ENCODE measurements at places on chromosomes 11 and 22.

DNA sequence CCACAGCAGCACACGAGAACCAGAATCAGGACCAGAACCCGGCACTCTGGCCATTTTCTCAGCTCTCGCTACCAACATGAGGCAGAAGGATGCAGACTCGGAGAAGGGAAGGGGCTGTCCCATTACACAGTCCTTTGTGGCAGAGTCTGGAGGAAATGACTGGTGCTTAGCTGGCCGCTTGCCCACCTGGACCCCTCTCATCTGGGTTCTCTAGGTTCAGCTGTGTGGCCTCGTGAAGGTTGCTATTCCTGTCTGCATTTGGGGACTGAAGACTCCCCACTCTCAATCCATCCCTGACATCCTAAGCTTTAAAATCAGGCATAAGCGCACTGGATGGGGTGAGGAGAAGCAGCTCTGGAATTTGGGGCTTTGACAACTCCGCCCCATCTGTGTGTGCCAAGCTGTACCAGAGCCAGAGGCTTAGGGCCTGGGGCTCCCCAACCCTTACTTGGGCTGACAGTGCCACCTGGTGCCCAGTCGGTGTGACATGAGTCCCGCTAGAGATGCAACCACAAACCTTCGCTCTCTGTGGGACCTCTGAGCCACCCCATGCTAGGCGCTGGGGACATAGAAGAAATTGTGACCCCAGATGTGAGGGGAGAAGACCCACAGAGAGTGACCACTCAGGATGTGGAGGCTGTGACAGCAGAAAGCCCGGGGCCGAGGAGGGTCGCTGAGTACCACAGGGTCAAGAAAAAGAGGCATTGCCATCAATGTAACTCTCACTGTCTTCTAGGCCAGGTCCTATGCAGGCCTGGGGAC lies 35.8 kb upstream of the FCHSD2 start:
- peak; percentile 72 for DNase-seq

- no peak for DNase-seq
Measured at GRCh38 chr11:44333271-44334218, 23.6 kb upstream of the ALX4 start.

- no peak for DNase-seq
Measured at GRCh38 chr22:43399338-43399979, 12.4 kb upstream of the MPPED1 start.

DNA sequence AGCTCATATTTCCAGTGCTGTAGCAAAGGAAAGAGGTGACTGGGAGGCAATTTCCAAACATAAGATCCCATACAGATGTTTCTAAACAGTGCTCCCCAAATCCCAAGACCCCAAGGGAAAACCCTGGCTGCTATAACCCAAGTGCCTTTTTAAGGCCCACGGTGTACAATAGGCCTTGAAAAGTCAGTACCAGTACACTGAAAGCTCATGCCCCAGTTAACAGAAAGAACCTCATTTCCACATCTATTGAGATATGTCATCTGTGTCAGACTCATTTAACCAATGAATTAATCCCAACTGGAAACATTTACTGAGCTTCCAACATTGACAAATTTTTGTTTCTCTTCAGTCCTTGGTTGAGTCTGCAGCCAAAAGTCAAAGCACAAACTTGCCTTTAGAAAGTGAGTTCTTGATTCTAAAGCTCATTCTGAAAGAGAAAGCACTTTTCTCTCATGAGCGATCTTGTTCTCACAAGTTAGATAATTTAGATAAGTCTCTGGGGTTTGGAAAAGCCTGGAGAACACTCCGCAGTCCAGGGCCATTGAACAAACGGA lies 239.8 kb upstream of the ARHGAP20 start:
- DNase-seq = no peak

- no peak for DNase-seq
Measured at GRCh38 chr11:104583857-104584256, 314.4 kb downstream of the CASP12 start.

DNA sequence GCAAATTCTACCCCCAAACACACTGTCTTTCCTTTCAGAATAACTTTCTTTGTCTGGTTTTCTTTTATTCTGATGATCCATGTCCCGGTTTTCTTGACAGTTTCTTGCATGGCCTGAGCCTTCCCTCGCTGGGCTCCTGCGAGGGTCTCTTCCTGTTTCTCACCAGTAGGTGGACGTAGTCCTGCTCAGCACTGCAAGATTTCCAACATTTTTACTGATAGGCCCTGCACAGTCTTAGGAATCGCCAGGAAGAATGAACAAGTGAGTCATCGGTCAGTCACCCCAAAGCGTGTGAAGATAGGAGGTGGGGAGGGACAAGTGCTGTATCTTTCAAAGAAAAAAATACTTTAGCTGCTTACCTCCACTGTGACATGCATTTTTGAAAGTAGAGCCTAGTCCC lies 16.9 kb upstream of the KIRREL3 start:
- DNase-seq = no peak

DNA sequence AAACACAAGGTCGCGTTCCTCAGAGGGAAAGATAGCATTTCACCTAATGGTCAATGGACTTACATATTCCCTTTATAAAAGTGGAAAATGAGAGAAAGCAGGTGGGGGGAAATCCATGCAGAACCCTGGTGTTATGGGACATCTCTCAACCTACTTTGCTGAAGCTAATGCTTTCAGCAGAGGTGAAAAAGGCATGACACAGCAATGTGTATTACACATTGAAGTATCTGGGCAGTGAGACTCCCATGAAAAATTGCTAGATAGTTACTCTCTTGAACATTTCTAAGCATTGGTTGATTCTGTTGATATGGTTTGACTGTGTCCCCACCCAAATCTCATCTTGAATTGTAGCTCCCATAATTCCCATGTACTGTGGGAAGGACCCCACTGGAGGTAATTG lies 60.0 kb upstream of the PICALM start:
- no peak for DNase-seq

DNA sequence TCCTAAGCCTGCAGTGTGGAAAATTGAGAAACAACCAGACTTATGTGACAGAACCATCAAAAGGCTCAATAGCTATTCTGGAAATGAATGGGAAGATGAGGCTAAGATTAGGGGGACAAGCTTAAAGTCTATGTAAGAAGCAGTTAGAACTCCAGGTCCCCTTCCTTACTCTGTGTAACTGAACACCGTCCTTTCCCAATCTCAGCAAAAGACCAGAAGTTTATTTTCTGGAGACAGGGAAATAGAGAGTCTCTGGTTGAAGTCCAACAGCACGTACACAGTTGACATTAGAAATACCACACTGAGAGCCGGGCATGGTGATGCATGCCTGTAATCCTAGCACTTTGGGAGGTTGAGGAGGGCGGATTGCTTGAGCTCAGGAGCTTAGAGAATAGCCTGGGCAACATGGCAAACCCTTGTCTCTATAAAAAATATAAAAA lies 93.9 kb downstream of the CD44 start:
- no peak for DNase-seq

- no peak for DNase-seq
Measured at GRCh38 chr11:61893981-61894380, 2.6 kb upstream of the FADS3 start.

DNA sequence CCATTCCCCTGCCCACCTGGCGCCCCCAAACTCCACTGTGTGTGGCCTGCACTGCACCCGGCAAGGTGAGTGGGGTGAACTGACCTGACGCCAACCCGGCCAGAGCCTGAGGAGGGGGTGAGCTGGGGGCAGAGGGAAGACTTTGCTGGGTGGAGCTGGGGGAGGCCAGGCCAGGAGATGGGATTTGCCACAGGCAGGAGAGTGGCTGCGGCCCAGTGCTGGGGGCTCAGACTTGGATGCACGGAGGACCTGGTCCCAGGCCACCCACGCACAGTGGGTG lies 17.8 kb upstream of the FLRT1 start:
- DNase-seq = no peak

DNA sequence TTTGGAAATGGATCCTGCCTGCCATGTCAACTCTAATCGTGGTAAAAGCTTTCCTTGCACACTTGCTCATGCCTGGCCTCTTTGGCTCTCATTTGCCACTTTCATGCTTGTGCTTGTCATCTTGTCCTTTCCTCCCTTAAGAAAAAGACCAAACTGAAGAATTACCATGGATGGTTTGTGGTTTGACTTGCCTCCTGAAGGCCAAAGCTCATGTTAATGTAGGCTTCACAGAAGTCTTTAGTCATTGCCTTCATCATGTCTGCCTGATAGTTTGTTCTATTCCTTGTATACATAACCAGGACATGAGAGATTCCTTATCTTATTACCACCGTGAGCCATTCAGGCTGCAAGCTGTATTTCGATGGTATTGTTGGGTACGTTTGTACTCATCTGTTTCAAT lies 17.3 kb downstream of the TEAD1 start:
- no peak for DNase-seq

DNA sequence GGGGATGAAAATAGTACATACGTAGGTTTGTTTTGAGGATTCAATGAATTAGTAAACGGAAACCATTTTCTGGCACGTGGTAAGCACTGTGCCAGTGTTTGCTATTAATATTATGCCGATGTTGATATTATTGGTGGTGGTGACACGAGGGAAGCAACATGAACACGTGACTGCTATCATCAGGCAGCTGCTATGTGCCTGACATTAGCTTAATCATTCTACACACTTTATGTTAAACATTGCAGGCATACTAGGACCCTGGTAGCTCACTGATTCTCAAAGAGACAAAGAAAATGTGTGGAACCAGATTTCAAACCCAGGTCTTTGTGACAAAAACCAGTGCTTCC lies 656 bp downstream of the SRRD start:
- no peak for DNase-seq

GRCh38 chr11:110034806-110035205 lies 58.4 kb upstream of the ZC3H12C start:
- no peak for DNase-seq

GRCh38 chr11:3896644-3897043 lies 41.2 kb downstream of the STIM1 start:
- DNase-seq = no peak

- no peak for DNase-seq
Measured at GRCh38 chr11:78390809-78391208, 26.8 kb downstream of the GAB2 start.

GRCh38 chr11:103998826-103999508 lies 37.5 kb upstream of the DDI1 start:
- no peak for DNase-seq

GRCh38 chr11:74449369-74449931 lies 17.9 kb downstream of the KCNE3 start:
- peak; percentile 15 for DNase-seq

DNA sequence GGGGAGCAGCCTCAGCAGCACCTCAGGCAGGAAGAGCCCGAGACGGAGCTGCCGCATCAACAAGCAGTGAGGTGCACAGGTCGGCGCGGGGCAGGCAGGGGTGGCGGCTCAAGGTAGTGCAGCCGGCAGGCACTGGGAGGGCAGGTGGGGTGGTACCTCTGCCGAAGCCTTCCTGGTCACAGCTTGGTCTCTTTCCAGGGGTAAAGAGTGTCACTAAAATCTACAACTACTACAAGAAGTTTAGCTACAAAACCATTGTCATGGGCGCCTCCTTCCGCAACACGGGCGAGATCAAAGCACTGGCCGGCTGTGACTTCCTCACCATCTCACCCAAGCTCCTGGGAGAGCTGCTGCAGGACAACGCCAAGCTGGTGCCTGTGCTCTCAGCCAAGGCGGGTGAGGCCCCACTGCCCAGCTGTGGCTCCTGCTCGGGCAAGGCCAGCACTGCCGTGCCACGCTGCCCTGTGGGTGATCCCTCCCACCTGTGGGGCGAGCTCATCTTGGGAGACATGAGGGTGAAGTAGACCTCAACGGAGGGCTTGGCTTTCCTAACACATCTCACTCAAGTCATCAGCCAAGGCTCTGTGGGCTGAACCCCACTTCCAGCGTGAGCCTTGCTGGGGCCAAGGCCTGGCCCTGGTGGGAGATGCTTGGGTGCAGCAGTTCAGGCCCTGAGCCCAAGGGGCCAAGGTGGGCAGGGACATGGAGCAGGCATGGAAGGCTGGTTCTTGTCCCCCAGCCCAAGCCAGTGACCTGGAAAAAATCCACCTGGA lies 13.6 kb downstream of the GATD1 start:
- no peak for DNase-seq

DNA sequence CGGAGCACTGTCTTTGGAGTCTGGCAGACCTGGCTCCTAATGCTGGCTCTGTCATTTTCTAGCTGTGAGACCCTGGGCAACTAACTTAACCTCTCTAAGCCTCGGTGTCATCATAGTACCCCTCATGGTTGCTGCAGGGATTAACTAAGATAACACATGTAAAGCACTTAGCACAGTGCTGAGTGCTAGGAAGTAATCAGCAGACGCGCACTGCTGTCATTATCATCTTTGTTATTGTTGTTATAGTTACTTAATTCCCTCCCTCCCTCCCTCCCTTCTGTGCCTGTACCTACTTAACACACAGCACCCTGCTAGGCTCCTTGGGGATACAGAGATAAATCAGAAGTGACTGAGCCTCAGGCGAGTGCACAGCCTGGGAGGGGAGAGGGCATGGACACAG lies 104.7 kb upstream of the PITPNB start:
- no peak for DNase-seq

- no peak for DNase-seq
Measured at GRCh38 chr11:11980200-11980599, 28.2 kb downstream of the DKK3 start.

DNA sequence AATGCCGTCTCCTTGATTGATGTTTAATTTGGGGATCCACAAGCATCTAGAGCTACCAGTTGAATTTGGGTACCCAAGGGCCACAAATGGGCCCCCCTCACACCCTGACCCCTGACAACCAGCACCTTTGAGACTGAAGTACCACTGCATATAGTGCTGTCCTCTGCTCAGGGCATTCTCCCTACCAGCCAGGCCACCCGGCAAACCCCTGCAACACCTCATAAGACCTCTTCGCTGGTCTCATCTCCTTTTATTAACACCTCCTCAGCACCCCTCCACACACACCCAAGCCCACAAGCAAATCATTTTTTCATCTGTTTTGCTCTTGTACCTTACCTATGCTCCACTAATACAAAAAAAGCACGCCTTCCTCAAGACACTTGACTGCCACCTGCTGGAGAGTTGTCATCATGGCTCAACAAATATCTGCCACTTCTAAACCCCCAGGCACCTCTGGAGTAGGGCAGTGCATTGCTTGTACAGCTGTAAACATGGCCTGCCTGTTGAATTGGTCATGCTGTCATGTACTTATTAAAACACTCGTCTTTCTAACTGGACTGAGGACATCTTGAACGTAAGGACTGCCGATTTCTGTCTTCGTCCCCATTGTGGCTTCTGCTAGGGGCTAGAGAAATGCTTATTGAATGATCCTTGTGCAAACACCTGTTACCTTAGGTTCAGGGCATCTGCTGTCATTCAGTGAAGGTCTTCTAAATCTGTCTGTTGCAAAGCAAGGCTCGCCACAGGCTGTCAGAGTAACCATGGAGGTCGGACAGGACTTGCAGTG lies 66.5 kb downstream of the BMAL1 start:
- peak; percentile 26 for DNase-seq

DNA sequence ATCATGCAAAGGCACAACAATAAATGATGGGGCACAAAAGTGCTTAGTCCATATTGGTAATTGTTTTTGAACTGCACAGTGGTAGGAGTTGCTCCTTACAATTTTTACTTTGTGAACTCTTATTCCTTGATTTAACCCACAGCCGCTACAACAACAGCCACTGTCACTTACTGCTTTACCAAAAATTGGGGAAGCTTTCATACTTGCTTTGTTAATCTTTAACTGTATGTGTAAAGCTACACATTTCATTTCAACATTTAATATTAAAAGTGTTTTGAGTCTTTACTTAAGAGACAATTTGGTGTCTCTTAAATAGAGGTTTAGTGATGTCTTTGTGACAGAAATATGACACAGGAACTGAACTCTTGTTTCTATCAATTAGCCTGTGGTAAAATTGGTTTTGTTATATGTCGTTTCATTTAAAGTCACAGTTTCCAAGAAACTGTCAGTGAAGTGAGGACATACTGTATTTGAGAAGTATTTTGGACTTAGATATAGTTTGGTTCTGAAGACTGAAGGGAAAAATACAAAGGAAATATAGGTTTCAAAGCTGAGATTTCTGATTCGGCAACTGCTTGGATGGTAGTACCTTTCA lies 6.5 kb upstream of the IL18BP start:
- DNase-seq = no peak
